H1 (cell line): ENCODE measurements at places on chromosomes 11 and 22.
A peak's percentile ranks its signal among the peaks of the same experiment; 100 is the strongest.

GRCh38 chr11:118272001-118272400 lies 7.9 kb upstream of the MPZL2 start:
- no peaks in the 10 kb centered on the region; the same call in 1 of the 2 replicates for H3K27me3 ChIP-seq
- no peaks in the 10 kb centered on the region for H3K4me1 ChIP-seq

DNA sequence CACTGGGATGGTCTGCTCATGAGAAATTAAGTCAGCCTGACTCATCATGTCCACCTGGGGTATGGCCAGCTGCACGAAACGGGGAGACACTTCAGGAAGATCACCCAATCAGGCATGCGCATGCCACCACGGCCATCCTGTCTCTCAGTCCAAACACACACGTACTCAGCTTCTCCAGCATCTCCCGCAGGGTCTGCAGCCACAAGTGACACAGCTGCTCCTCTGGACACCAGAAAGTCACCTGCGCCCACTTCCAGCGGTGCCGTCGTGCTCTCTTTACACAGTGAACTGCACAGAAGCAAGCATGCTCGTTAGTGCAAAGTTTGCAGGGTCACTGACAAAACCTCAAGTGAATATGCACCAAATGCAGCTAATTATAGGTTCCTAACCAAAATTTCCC lies 18.1 kb downstream of the CERK start:
- no peak for DNase-seq
- no peak overlapping the region for H3K4me3 ChIP-seq
- H3K27me3 ChIP-seq: no peaks in the 10 kb centered on the region
- peaks cover 13% of the 10 kb centered on the region for H3K36me3 ChIP-seq
- H3K4me1 ChIP-seq: no peaks in the 10 kb centered on the region
- H3K27ac ChIP-seq: no peak overlapping the region

DNA sequence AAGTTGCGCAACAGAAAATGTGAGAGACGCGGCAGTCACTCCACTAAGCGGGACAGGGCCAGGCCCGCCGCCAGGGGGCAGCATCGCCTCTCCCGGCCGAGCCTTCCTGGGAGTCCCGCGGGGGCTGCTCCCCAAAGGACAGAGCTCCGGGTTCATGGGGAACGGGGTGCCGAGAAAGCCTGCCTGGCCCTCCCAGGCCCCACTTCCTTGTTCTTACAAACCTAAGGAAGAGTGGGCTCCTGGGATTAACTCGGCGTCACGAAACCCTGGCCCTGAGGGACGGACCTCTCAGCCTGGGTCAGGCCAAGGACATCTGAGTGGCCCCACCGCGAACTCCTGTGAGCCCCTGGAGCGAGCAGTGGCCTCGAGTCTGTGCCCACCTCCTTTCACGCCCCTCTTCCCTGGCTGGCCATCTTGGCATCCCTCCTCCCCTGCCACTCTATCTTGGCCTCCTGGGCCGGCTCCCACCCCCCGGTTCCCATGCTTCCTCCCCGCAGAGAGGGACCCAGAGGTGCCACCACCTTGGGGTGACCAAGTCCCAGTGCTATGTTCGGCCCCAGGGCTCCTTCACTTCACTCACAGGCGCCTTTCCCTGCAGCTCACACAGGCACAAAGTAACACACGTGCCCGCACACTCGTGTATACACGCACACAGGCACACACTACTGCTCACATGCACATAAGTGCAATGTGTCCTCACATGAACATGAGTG lies 99.9 kb upstream of the FGF3 start:
- no peak overlapping the region for H3K27ac ChIP-seq
- peaks cover 12% of the 10 kb centered on the region for H3K27me3 ChIP-seq
- no peaks in the 10 kb centered on the region for H3K36me3 ChIP-seq

DNA sequence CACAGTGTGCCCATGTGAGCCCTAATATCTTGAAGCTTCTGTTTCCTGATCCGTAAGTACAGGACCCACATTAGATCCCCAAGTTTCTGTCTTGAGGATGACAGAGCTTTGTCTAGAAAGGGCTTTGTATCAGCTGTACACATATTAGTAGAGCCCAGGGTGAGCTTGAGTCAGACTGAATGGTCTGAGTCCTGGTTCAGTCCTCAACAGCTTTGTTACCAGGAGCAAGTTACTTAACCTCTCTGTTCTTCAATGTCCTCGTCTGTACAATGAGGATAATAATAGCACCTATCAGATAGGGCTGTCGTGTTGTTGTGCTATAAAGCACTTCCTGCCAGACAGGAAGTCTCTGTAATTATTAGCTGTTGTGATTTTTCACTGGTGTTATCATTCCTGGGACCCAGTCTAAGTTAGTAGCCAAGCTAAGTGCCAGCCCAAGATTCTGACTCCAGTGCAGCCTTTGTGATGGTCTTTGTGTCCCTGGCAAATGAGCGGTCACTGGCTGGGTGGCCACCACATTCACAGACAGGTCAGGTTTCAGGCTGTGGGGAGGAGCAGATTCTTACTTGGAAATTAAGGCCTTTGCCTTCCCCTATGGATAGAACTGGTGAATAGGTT lies 6.8 kb downstream of the TOM1 start:
- no peak overlapping the region for H3K27ac ChIP-seq
- H3K4me3 ChIP-seq: no peak overlapping the region
- H3K27me3 ChIP-seq: no peaks in the 10 kb centered on the region
- no peaks in the 10 kb centered on the region for H3K36me3 ChIP-seq
- H3K4me1 ChIP-seq: no peaks in the 10 kb centered on the region

- no peaks in the 10 kb centered on the region for H3K4me1 ChIP-seq
- no peak overlapping the region for H3K4me3 ChIP-seq
- no peak for DNase-seq
- no peaks in the 10 kb centered on the region for H3K27me3 ChIP-seq
- H3K27ac ChIP-seq: no peak overlapping the region
Measured at GRCh38 chr11:45546366-45546765, 119.1 kb downstream of the CHST1 start.

DNA sequence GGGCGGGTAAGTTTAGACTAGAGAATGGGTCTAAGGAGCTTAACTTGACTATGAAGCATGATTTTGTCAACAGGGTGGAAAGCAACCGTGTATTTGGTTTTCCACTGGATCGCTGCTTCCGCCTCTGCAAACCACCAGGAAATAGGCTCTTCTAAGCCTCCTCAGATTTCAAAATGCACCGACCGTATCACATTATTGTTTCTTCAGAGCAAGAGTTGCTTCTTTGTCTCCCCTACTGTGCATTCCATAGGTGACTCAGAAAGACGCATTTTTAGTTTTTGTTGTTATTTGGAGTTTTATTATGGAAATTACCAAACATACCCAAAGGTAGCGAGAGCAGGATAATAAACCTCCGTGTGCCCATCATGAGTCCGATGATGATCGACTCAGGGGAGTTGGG lies 64.3 kb upstream of the RASD2 start:
- H3K4me3 ChIP-seq: no peak overlapping the region
- no peak for DNase-seq
- H3K36me3 ChIP-seq: no peaks in the 10 kb centered on the region
- H3K27ac ChIP-seq: no peak overlapping the region

GRCh38 chr22:44391481-44392445 lies 79.0 kb upstream of the SHISAL1 start:
- H3K27ac ChIP-seq: no peak overlapping the region
- H3K4me1 ChIP-seq: peaks cover 4% of the 10 kb centered on the region
- no peaks in the 10 kb centered on the region for H3K27me3 ChIP-seq
- no peaks in the 10 kb centered on the region for H3K36me3 ChIP-seq
- peak; percentile 45 for DNase-seq

DNA sequence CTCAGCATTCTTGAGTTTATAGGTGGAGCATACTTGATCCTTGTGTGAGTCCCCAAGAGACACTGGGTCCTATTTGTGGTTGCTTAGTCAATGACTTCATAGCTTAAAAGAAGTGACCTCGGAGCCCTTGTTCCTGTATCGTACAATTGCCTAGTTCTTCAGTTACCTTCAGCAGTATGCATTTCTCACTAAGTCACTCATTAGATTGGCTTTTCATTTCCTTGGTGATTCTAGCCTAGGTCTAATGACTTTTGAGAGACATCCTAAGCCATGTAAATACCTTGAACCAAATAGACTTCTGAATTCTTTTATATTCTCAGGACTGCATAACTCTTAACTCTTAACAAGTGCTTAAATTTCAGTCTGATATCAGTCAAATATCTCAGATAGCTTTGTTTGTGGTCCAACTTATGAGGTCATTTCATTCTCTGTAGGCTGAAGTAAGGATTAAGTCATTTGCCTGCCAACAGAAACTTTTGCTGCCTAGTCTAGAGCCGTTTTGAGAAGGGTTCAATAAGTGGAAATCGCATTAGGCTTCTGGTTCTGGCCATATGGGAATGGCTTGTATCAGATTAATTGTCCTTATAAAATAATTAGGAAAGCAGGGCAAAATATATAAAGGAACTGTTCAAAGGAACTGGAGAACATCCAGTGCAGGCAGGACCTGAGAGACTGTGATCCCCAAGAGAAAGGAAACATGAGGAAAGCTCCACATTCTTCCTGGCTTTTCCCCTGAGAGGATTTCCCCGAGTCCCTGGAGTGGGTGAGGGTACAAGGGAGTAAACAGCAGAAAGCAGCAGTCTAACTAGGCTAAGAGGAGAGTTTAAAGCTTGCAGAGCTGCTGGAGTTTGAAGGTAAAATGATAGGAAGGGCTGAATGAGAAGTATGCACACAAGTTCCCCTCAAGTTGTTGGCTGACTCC lies 39.9 kb downstream of the TRAF6 start:
- DNase-seq: no peak
- H3K36me3 ChIP-seq: no peaks in the 10 kb centered on the region
- H3K27ac ChIP-seq: no peak overlapping the region
- 0 out of 2 replicates have a peak, but pooled peaks cover 1% of the 10 kb centered on the region for H3K4me1 ChIP-seq

GRCh38 chr22:30860176-30861105 lies 108.1 kb downstream of the MORC2 start:
- H3K27ac ChIP-seq: no peak overlapping the region; the same call in 1 of the 2 replicates
- no peak overlapping the region for H3K4me3 ChIP-seq
- H3K27me3 ChIP-seq: no peaks in the 10 kb centered on the region
- no peaks in the 10 kb centered on the region for H3K36me3 ChIP-seq
- H3K4me1 ChIP-seq: no peaks in the 10 kb centered on the region
- no peak for DNase-seq

DNA sequence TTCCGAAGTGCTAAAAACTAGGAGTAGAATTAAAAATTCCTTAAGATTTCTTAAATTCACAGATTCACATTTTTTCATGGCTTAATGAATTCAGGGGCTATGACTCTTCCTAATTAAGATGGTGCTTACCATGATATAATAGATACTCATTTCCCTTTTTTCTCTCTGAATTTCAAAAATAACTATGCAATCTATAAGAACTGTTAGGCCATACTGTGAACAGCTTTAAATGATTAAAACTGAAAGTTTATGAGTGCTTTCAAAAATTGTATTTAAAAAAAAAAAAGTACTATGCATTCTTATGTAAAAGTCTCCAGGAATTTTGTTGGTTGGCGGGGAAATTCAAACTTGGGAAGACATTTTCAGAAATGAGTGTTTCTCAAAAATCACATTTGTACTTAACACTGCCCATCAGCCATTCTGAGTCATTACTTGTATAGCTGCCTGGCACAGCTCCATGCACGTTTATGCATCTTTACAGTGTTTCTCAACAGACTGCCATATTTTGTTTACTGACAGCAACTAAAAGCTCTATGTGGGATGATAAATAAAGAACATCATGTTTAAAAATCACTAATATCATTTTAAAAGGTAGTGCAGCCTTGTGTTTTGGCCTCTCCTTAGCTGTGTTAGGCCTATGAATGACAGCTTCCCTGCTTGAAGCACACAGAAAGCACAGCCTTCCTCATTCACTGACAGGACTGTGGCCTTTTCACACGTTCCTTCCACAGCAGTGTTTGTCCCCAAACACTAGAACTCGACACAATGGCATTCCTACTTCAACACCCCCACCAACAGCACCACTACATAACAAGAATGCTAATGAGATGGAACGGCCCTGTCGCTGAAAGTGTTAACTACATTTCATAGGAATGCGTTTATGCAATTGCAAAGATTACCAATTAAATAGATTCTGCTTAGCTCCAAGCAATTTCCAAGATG lies 131.4 kb downstream of the DCDC1 start:
- no peaks in the 10 kb centered on the region for H3K27me3 ChIP-seq
- no peaks in the 10 kb centered on the region for H3K36me3 ChIP-seq
- peak; percentile 7 for DNase-seq
- H3K4me3 ChIP-seq: peak overlapping the region; percentile 11; the same call in 1 of the 2 replicates

DNA sequence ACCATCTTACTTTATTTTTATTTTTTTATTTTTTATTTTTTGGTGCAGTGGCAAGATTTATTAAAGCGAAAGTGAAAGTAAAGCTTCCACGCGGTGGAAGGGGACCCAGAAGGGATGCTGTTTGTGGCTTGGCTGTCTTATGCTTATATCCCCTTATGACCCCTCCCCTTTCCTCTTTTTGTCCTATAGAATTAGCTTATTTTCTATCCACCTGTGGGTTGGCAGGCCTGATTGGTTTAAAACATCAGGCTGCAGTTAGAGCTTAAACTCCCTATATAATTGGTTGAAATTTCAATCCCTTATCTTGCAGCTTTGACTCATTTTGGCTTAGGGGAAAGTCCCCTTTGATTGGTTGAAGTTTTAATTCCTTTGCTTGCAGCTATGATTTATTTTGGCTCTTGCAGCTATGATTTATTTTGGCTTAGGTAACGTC lies 50.5 kb downstream of the NNMT start:
- H3K36me3 ChIP-seq: no peaks in the 10 kb centered on the region
- H3K4me1 ChIP-seq: peaks cover 2% of the 10 kb centered on the region; the same call in 1 of the 2 replicates
- no peak overlapping the region for H3K27ac ChIP-seq
- DNase-seq: no peak
- no peaks in the 10 kb centered on the region for H3K27me3 ChIP-seq

GRCh38 chr11:65791719-65792213 lies 4.9 kb downstream of the OVOL1 start:
- no peak for DNase-seq
- no peaks in the 10 kb centered on the region; the same call in 1 of the 2 replicates for H3K36me3 ChIP-seq
- no peak overlapping the region for H3K27ac ChIP-seq
- peaks cover 25% of the 10 kb centered on the region for H3K4me1 ChIP-seq
- H3K4me3 ChIP-seq: no peak overlapping the region
- H3K27me3 ChIP-seq: peaks cover 22% of the 10 kb centered on the region

GRCh38 chr11:105840391-105840790 lies 181.6 kb downstream of the MSANTD4 start:
- H3K27ac ChIP-seq: no peak overlapping the region
- H3K36me3 ChIP-seq: no peaks in the 10 kb centered on the region; the same call in 1 of the 2 replicates
- no peak overlapping the region for H3K4me3 ChIP-seq
- H3K27me3 ChIP-seq: no peaks in the 10 kb centered on the region
- DNase-seq: no peak

- no peak for DNase-seq
- H3K27ac ChIP-seq: no peak overlapping the region
- no peaks in the 10 kb centered on the region for H3K27me3 ChIP-seq
- H3K4me3 ChIP-seq: no peak overlapping the region
- no peaks in the 10 kb centered on the region for H3K4me1 ChIP-seq
Measured at GRCh38 chr11:107384144-107384852, 73.3 kb downstream of the CWF19L2 start.

DNA sequence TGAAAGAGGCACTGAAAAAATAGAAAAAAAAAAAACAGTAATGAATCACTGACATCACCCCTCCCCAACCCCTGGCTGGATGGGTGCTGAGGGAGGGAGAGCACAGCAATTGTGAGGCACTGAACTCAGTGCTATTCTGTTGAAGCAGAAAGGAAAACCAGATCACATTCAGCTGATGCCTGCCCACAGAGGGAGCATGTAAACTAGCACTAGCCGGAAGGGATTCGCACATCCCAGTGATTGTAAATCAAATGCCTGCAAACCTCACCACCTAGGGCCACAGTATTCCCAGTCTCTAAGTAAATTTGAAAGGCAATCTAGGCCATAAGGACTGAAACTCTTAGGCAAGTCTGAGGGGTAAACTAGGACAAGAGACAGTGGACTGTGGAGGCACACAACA lies 772.0 kb upstream of the CCDC179 start:
- H3K36me3 ChIP-seq: no peaks in the 10 kb centered on the region
- no peak for DNase-seq
- H3K27me3 ChIP-seq: no peaks in the 10 kb centered on the region
- H3K27ac ChIP-seq: no peak overlapping the region
- H3K4me1 ChIP-seq: no peaks in the 10 kb centered on the region

- no peaks in the 10 kb centered on the region; the same call in 1 of the 2 replicates for H3K27me3 ChIP-seq
- no peaks in the 10 kb centered on the region for H3K36me3 ChIP-seq
- no peaks in the 10 kb centered on the region for H3K4me1 ChIP-seq
- no peak for DNase-seq
Measured at GRCh38 chr11:67561971-67562619, 21.5 kb upstream of the GSTP1 start.
